ENCODE measurements at places on chromosomes 4 and X. TPM values are rescaled to one million over a fixed set of nuclear protein-coding genes. Genes with fewer than 3 reads are reported as not detected.

DNA sequence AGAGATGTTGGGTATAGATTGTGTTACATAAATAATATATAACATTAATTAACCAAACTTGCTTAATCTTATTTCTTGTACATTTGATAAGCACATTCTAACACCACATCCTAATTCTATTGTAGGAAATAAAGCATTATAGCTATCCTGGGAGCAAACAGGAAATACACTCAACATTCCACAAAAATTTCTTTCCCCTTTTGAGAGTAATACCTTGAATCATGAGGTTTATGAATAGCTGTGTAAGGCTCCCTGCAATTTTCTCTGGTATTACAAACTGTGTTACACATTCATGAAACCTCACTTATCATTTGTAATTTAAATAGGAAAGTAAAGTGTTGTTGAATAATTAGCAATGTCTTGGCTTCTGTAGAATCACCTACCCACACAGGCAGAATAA is 95.1 kb downstream of the TMEM47 start:
- no peak for DNase-seq

Gene SCD5
- 138 TPM for total RNA-seq

- DNase-seq = no peak
Measured at GRCh38 chr4:107153228-107153627, 117.1 kb upstream of the DKK2 start.

DNA sequence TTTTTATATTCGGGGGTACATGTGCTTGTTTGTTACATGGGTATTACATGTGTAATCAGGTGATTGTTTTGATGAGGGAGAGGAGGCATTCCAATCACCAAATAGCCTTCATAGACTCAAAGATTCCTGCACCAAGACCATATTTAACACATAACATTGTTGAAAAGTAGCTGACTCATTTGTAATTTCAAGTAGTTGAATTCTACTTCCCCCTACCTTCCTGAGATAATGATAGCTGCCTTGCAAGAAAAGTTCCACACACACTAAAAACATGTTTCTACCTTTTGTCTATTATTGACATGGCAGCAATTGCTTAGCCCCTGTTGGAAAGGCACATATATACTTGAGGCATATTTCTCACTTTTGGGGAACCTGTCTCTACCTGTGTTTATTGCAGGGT is 16.1 kb downstream of the PGAM4 start:
- no peak for DNase-seq

Gene RTL3
- total RNA-seq = not detected

Gene GSX2
- not detected for total RNA-seq

DNA sequence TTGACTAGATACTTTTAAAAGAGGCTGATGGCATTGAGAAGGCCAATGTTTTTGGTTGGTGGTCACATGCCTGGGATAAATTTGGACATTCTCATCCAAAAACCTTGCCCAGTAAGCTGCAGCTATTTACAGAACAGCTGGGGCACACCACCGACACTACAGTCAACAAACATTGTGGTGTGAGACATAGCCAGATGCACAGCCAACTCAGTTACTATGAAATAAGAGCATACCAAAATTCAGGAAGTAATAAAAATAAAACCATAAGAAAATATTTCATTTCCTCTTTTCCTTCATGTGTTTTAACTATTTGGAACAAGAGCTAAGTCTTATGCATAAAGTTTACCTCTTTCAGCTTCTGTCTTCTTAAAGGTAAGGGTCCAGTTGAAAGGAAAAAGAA is 8.8 kb downstream of the PPM1K start:
- no peak for DNase-seq

- DNase-seq = no peak
Measured at GRCh38 chr4:6331018-6331417, 61.4 kb downstream of the WFS1 start.

Gene HSFX4
- not detected for total RNA-seq

GRCh38 chr4:10096201-10096977 is 20.2 kb downstream of the WDR1 start:
- peak; percentile 60 for DNase-seq

Gene ASB12
- 0.53 TPM for total RNA-seq

- DNase-seq = peak; percentile 56
Measured at GRCh38 chrX:46573892-46574773, 568 bp downstream of the CHST7 start.

DNA sequence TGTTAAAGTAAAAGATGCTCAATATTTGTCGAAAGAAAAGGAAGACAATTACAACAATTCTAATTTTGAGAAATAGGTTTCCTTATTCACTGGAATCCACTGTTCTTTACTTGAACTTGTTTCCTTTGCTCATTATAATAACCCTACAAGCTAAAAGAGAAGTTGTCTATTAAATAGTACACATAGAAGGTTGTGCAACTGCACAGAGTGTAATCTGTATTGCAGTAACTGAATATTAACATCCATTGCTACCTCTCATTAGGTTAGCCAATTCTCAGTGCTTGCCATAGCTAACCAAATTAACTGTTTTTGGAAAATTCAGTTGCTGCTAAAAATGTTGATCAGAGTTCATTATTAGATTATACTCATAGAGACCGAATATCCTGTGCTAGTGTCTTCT is 120.0 kb downstream of the PDLIM5 start:
- DNase-seq = no peak

Gene ASB5
- not detected for total RNA-seq

DNA sequence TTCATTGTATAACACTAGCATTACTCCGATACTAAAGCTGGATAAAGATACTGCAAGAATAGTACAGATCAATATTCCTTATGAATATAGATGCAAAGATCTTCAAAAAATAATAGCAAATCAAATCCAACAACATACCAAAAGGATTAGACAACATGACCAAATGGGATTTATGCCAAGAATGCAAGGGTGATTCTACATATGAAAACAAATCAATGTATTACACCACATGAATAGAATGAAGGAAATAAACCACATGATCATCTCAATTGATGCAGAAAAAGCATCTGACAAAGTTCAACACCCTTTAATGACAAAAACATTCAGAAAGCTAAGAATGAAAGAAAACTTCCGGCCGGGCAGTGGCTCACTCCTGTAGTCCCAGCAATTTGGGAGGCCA is 42.8 kb downstream of the CUL4B start:
- no peak for DNase-seq

Gene ARSJ
- 6.0 TPM for total RNA-seq

DNA sequence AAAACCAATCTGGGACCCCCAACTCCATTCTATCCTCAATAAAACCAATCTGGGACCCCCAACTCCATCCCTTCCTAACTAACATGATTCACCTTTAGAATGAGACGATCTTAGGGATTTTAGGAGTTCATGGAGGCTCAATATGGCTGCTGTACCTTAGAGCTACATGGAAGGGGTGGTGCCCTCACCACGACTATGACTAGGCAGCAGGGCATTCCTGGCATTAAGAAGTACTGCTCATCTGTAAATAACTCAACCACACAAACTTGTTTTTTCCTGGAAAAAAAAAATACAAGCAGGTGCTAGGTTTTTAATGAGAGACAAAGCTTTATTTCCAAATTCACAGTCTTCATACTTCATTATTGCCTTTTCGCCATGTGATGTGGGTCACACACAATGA is 346.5 kb upstream of the FAT1 start:
- DNase-seq = no peak

GRCh38 chrX:129723511-129723910 is 15.3 kb upstream of the XPNPEP2 start:
- DNase-seq = no peak

DNA sequence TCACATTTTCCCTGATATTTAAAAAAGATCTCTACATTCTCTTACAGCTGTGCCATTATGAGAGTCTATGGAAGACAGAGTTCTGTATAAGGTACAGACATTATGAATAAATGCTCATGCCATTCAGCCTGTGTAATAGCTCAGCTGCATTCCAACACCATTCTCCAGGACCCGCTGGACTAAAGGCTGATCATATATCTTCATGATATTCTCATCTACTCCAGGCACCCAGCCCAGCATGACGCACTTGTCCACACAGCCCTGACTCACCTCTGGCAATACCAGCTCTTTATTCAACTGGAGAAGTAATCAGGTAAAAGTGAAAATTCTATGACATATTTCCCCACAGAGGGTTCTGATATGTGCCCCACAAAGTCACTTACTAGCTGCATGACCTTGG is 437.5 kb upstream of the FGF16 start:
- no peak for DNase-seq

- DNase-seq = no peak
Measured at GRCh38 chrX:50638123-50638522, 167.5 kb upstream of the DGKK start.

Gene ARR3
- total RNA-seq = not detected

DNA sequence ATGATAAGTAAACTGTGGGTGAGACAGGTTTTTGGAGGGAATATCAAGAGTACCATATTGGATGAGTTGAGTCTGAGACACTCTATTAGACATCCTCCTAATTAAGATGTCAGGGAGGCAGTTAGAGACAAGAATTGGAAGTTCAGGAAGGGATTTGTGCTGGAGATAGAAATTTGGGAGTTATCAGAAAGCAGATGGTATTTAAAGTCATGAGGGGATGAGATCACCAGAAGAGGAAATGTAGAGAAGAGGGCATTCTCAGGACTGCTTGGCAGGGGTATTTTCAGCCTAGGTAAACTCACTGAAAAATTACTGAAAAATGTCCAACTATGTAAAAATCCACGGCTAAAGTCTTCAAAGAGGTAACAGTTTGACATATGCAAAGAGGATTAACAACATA is 161.6 kb upstream of the PGRMC2 start:
- DNase-seq = no peak

DNA sequence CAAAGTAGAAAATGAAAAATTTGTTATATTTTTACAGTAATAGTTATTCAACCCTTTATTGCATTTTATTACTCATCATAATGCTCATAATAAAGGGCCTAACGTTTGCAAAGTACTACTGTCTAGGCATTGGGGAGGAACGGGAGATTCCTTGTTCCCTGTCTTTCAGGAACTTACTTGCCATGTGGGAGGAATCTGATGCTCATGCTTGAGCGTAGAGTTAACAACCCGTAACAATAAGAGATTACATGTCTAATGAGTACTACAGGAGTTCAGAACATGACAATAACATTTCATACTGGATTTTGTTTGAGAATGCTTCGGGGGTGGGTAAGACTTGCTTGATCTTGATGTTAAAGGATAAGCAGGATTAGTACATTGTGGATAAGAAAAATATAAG is 2.9 kb downstream of the CCSER1 start:
- no peak for DNase-seq

Measured in ovary (tissue), 10 donors.